ENCODE measurements at places on chromosomes 1 and 21. TPM values are rescaled to one million over a fixed set of nuclear protein-coding genes. Genes with fewer than 3 reads are reported as not detected.

DNA sequence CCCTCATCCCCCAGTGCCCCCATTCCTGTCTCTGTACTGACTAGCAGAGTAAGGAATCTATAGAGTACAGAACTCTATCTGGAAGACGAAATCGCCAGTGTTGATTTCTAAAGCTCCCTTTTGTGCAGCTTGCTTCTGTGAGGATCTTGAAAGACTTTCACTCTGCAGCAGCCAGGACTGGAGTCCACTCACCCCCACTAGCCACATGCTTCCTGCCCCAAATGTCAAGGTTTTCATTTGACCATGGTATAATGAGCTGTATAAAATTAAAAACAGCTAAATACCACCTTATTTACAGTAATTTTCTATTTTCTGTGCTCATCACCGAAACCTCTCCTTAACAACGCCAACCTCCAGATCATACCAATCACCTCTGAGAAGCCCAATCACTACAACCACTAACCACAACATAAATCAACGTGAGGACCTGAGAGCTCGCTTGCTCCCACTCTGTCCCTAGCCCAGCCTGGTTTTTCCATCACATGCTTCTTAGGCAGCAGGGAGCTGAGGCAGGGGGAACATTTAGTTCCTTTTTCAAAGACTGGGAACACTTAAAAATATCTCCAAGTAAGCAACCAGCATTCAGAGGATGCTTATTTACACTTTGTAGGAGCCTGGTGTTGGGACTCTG lies 56.1 kb upstream of the IRF2BP2 start:
- no peak for DNase-seq
- H3K4me3 ChIP-seq: no peak overlapping the region
- H3K36me3 ChIP-seq: no peaks in the 10 kb centered on the region
- peaks cover 4% of the 10 kb centered on the region for H3K4me1 ChIP-seq

DNA sequence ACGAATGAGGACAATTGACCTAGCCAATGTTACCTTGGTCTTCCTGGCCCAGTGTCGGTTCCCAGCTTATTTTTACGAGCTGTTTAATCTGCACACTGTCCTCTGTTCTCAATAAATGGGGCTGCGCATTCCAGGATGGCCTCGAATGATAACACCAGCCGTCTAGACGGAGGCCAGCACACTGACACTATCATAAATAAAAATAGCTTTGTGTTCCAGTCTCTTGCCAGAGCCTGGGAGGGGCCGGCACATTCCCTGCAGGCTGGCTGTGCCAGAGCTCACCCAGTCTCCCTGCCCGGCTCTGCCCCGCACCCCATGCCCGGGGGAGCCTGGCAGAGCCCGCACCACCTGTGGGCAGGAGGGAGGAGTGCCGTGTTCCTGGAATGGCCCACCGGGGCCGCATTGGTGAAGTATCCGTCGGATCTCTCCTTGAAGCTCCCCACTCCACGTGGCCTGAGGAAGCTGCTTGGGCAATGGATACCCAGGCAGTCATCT lies 92.1 kb downstream of the SPSB1 start:
- H3K36me3 ChIP-seq: no peaks in the 10 kb centered on the region
- H3K4me1 ChIP-seq: peaks cover 28% of the 10 kb centered on the region
- no peak for DNase-seq
- H3K27ac ChIP-seq: peak overlapping the region; percentile 10
- H3K27me3 ChIP-seq: no peaks in the 10 kb centered on the region

GRCh38 chr1:54374766-54375165 lies 31.4 kb downstream of the SSBP3 start:
- no peak for DNase-seq
- H3K27me3 ChIP-seq: no peaks in the 10 kb centered on the region
- no peaks in the 10 kb centered on the region for H3K36me3 ChIP-seq
- H3K4me3 ChIP-seq: no peak overlapping the region
- H3K27ac ChIP-seq: no peak overlapping the region

DNA sequence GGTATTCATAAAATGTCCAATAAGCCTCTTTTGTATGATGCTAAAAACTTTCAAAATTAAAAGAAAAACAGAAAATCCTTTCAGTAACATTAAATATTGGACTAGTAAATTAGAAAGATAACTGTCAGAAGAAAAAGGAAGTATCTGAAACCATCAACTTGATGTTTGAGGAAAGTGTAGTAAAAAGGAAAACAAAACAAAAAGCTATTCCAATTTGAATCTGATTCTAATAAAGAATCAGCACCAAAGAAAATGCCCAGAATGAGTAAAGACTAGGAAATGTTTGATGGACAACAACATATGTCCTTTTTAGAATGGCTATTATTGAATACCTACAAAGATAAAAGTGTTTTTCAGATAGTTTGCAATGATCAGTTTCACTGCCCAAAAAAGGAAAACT lies 79.9 kb upstream of the RBM34 start:
- no peak overlapping the region for H3K27ac ChIP-seq
- no peak overlapping the region for H3K4me3 ChIP-seq
- H3K27me3 ChIP-seq: no peaks in the 10 kb centered on the region

DNA sequence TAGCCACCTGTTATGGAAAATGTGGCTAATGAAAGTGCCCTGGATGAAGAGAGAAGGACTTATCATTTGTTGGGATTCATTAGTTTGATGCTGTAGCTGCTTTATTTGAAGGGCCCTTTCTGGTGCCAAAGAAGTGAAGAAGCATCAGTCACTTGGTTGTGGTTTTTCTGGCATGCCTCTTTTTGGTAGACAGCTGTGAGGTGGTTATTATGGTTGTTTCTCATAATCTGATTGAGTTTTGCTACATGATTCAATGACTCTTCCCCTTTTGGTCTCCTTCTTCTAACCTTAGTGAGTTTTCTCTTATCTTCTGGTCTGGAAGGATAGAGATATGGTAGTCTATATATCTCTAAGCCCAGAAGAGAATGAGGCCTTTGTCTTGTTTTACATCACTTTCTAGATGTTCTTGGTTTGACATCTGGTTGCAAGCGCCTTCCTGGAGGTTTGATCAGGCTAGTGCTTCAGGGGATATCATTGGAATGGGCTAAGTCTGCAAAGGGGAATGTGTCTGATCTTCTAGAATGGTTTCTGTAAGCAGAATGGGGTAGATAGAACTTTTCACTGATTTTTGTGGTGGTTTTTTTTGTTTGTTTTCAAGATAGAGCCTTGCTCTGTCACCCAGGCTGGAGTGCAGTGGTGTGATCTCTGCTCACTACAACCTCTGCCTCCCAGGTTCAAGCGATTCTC lies 26.0 kb downstream of the ARID1A start:
- H3K36me3 ChIP-seq: peaks cover 5% of the 10 kb centered on the region
- H3K4me1 ChIP-seq: peaks cover 100% of the 10 kb centered on the region
- no peak overlapping the region for H3K4me3 ChIP-seq
- H3K27me3 ChIP-seq: no peaks in the 10 kb centered on the region

GRCh38 chr1:183806125-183806524 lies 1.2 kb downstream of the RGL1 start:
- H3K36me3 ChIP-seq: no peaks in the 10 kb centered on the region
- DNase-seq: no peak

- no peak overlapping the region for H3K4me3 ChIP-seq
- no peak for DNase-seq
- H3K36me3 ChIP-seq: no peaks in the 10 kb centered on the region
- no peaks in the 10 kb centered on the region for H3K4me1 ChIP-seq
These were observed 9.3 kb upstream of the DPYD start for GRCh38 chr1:97929874-97930851.

DNA sequence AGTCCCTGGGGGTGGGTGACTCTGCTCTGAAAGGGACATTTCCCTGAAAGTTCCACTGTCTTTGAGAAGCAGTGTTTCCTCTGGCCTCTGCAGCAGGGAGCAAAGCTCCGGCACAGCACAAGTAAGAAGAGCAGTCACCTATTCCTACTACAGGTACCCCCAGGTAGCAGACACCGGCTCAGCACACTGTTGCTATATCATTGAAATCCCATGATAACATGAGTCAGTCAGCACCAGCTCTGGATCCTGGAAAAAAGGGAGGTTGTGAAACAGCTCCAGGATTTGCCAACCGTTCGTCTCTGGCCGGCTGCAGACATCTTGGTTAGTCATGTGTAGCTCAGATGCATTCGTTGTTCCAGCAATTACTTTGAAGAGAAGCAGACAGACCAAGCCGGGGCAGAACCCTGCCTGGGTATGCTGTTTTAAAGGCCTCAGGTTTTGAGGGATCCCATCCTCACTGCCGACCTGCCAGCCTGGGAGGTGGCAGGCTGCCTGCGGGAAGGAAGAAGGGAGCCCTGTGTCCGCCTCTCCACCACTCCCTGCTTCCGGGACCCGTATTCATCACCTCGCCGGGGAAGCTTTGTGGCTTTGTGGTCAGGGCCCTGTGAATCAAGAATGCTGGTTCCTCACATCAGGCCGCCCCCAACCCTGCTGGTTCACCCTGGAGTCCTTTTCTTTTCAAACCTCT lies 139.2 kb downstream of the CLIC6 start:
- H3K4me1 ChIP-seq: peaks cover 35% of the 10 kb centered on the region
- H3K27me3 ChIP-seq: no peaks in the 10 kb centered on the region
- peaks cover 39% of the 10 kb centered on the region for H3K36me3 ChIP-seq
- no peak overlapping the region for H3K4me3 ChIP-seq
- no peak overlapping the region for H3K27ac ChIP-seq

DNA sequence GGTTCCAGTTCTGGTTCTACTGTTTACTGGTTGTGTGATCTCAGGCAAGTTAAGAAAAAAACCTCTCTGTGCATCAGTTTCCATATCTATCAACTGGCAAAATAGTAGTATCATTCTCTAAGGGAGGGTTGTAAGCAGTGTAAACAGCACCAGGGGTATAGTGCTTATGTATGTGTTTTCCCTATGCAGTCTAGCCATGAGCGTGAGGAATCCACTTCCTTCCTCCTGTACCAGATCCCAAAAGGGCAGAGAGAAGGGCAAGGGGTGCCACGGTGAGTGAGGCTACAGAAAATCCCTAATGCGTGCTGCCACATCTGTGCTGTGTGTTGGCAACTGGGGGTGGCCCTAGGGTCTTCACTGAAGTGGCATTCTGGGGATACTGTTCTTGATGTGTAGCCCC lies 18.4 kb upstream of the RNF19B start:
- no peaks in the 10 kb centered on the region for H3K36me3 ChIP-seq
- H3K27me3 ChIP-seq: no peaks in the 10 kb centered on the region
- no peak overlapping the region for H3K4me3 ChIP-seq
- no peak for DNase-seq

DNA sequence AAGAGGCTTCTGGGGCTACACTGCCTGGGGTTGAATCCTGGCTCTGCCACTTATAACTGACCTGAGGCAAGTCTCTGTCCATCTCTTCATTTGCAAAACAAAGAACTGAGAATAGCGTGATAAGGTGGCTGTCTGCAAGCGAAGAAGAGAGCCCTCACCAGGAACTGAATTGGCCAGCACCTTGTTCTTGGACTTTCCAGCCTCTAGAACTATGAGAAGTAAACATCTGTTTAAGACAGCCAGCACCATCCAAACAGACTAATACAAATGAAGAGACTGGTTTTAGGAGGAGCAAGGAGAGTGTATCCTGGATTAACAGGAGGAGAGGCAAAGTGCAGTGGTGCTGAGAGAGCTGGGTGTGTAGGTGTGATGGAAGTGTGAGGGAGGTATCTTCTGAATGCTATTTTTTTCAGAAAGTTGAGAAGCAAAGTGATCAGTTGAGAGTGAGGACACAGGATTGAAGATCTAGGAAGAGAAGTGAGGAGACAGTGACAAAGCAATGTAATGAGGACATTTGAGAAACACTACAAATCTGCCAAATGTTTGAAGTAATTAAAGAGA lies 59.3 kb downstream of the CD58 start:
- H3K27ac ChIP-seq: no peak overlapping the region
- H3K4me3 ChIP-seq: no peak overlapping the region
- DNase-seq: no peak
- peaks cover 54% of the 10 kb centered on the region for H3K4me1 ChIP-seq

DNA sequence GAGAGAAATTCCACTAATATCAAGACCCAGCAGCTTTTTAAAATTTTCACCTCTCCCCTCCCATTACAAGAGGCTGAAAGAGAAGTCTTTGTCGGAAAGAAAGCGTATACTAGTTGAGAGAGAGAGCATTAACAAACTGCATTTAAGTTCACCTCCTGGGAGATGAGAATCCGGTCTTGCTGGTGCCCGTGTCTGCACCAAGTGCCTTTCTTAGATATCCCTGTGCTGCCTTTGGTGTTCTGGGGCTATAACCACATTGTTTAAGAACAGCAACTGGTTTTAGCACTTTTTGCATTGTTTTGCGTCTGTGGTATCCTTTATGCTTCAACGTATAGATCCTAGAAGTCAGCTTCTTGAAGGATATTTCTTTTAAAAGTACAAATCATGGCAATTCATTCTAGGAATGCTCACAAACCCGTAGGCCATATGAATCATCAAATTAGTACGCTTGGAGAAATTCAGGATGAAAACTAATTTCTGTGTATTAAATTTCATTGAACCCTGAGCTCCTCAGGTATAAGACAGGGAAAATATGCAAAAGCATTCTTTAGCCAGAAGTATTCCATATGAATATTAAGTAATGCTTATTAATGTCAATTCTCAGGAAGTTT lies 3.4 kb upstream of the RPE65 start:
- no peaks in the 10 kb centered on the region for H3K27me3 ChIP-seq
- no peak overlapping the region for H3K27ac ChIP-seq
- H3K36me3 ChIP-seq: no peaks in the 10 kb centered on the region
- peaks cover 5% of the 10 kb centered on the region for H3K4me1 ChIP-seq
- no peak for DNase-seq

The ABCD3 gene
- 124 TPM for total RNA-seq

The NR0B2 gene
- 8.3 TPM for total RNA-seq

The VWA5B1 gene
- total RNA-seq: not detected

The OR2L3 gene
- not detected for total RNA-seq
